ENCODE measurements at places on chromosomes 4 and X.

- DNase-seq: no peak
These were observed 498.9 kb downstream of the GLUD2 start for GRCh38 chrX:121546317-121546716.

DNA sequence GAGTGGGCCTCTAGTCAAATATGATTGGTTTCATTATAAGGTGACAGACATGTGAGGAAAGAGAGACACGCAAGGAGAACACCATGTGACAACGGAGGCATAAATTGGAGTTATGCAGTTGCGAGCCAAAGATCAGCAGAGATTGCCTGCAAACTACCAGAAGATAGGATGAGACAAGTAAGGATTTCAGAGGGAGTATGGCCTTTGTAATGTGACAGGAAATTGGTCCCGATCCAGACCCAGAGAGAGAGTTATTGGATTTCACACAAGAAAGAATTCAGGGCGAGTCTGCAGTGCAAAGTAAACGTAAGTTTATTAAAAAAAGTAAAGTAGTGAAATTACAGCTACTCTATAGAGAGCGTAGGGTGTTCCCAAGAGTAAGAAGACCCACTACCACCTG is 35.7 kb upstream of the NDST4 start:
- DNase-seq: no peak

GRCh38 chr4:16729336-16729735 is 169.1 kb downstream of the LDB2 start:
- DNase-seq: no peak

GRCh38 chr4:141258558-141258957 is 37.9 kb downstream of the ZNF330 start:
- DNase-seq: no peak

GRCh38 chr4:183402771-183403170 is 41.7 kb upstream of the CDKN2AIP start:
- no peak for DNase-seq

Measured in NCI-H510A treated with DMSO at 0.1 percent for 48 hours (cell line).